ENCODE measurements at places on chromosomes 11 and 22.
A peak's percentile ranks its signal among the peaks of the same experiment; 100 is the strongest.

DNA sequence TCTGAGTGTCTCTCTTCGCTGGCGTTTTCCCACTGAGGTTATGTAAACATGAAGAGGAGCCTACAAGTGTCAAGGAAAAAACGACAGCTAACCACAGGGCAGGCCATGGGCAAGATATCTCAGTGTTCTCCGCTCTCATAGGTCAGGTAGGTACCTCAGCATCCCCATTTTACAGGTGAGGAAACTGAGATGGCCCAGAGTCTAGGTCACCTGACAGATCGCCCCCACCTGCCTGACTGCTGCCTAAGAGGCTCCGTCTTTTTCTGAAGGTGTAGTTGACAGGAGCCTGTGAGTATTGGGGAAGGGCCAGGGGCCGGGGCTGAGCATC is 847 bp upstream of the NDUFA6 start:
- DNase-seq: no peak

DNA sequence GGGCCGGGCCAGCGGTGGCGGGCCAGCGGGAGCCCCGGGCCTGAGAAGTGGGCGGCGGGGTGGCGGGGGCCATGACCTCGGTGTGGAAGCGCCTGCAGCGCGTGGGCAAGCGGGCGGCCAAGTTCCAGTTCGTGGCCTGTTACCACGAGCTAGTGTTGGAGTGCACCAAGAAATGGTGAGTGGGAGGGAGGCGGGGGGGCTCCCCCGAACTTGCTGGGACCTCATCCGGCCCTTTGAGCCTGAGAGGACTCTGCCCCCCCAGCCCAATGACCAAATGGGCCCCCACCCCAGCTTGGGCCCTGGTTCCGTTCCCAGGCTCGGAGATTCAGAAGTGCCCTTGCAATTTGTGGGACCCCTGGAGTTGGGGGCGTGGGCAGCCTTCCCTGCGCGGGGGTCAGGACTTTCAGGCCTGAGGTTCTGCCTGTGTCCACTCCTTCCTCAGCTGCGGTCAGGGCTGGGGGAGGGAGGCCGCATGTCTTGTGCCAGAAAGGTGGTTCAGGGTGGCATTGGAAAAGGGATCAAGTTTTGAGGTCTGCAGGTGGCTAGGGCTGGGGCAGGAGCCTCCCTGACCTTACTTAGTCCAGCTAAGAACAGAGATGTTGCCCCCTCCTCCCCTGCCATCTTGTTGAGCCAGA is 496 bp downstream of the EHBP1L1 start:
- no peak for DNase-seq

DNA sequence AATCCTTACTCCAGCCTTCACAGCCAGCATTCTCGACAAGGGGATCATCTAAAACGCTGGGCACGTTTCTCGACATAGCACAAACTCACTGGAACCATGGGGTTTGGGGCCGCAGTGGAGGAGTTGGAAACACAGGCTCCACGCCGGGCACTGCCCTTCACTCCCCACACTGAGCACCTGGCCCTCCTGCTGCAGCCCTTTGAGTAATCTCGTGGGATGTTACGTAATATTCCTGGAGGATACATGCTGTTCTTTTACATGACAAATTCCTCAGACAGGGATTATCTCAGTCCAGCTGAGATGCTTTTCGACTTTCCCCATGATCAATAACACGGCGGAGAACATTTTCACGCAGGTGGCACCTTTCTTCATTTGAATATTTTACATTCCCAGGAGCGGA is 408.0 kb downstream of the SHANK2 start:
- no peak for DNase-seq

DNA sequence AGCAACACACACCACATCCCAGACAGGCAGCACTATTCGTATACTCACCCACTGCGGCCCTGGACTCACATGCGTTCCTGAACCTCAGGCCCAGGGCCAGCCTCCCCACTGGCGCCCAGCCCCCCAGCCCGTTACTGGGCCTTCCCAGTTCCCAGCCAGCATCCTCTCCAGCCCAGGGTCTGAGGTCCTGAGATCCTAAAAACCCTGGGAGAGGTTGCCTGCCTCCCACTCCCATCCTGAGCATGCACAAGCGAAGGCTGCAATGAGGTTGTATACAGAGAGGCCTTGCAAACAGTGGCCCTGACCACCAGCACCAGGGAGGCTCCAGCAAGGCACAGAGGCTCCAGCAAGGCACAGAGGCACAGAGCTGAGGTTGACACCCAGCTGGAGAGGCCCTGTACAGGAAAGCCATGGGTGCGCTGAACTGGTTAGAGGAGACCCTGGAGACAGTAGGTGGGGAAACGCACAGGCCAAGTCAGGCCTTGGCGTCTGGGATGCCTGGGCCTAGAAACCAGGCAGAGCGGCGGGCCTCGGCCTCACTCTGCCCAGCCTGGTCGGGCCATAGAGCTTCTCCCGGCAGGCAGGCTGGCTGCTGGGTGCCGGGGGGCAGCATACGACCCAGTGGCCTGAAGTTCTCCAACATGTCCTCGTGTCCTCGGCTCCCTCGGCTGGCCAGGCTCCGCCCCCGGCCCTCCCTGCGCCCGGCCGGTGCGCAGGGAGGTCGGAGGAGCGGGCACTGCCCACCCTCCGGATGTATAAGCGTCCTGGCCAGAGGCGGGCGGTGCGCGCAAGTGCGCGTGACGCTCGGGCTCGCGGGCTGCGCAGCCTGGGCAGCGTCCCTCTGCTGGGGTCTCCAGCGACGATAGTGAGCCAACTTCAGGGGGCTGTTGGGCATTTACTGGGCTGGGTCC is 2.3 kb upstream of the TBX1 start:
- DNase-seq: no peak

DNA sequence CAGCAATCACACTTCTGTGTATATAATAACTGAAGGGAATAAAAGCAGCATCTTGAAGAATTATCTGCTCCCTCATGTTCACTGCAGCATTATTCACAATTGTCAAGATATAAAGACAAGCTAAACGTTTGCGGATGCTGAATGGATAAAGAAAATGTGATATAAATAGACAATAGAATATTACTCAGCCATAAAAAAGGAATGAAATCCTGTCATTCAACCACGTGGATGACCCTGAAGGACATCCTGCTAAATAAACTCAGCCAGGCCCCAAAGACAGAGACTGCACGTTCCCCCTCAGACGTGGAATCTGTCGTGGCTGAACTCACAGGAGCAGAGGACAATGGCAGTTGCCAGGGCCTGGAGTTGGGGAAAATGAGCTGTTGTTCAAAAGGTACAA is 9.6 kb downstream of the ZNF195 start:
- DNase-seq: no peak

DNA sequence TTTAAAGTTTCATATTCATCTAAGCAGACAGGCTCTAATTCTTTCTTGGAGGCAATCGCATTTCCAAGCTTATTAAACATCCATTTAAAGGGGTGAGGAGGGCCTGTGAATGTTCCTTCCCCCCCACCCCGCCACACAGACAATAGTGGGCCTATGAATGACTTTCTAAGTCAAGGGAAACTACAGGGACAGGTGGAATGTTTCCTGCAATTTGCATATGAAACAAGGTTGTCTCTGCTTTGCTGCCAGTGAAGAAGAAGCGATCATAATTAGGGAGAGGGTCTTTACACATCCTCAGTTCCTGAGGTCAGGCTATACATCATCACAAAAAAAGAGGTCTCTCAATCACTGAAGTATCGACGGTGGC is 127.9 kb upstream of the OPCML start:
- no peak for DNase-seq

DNA sequence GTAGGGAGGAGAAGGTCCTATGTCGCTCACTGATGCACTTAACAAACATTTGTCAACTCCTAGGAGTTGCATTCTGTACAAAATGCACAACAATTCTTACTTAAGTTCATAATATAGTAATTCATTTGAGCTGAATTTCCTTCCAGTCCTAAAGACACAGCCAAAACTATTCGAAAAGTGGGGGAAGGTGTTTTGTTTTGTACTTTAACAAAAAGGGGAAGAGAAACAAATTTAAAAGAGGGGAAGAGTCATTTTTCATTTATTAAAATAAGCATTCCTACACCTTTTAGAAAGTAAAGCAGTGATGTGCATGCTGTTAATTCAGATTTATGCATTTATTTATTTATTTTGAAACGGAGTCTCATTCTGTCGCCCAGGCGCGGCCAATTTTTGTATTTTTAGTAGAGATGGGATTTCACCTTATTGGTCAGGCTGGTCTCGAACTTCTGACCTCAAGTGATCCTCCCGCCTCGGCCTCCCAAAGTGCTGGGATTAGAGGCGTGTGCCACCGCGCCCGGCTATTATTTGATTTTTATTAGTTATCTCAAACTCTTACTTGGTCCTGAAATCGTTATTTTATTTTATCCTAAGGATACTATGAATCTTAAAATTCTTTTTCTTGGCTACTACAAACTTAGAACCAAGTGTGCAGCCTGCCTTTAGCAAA is 1.1 kb upstream of the FANCF start:
- DNase-seq: no peak

GRCh38 chr11:2574043-2574552 is 125.7 kb downstream of the KCNQ1OT1 start:
- DNase-seq: no peak

DNA sequence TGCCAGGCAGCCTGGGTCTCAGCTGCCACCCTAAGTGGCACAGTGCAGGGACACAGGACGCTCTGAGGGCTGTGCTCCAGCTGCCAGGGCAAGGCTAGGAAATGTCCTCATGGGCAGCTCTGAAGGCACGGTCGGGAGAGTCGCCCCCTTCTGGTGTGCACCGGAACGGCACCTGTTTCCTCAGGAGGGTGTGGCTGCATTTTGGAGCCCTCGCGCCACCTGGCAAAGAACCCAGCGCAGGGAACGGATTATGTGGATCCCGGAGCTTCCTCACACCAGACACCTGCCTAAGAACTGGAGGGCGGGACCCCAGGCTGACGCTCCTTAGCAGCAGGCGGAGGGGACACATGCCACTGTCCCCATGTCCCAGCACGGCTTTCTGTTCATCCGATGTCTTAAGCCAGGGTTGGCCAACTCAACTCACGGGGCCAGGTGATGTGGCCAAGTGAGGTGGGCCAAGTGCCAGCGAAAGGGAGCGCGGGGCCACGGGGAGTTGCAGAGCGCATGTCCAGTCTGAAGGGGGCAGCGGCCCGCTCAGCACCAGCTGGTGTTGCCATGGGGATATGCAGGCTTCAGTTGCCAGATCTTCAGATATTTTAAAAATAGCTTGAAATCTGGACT is 5.1 kb upstream of the SLC22A8 start:
- DNase-seq: no peak

DNA sequence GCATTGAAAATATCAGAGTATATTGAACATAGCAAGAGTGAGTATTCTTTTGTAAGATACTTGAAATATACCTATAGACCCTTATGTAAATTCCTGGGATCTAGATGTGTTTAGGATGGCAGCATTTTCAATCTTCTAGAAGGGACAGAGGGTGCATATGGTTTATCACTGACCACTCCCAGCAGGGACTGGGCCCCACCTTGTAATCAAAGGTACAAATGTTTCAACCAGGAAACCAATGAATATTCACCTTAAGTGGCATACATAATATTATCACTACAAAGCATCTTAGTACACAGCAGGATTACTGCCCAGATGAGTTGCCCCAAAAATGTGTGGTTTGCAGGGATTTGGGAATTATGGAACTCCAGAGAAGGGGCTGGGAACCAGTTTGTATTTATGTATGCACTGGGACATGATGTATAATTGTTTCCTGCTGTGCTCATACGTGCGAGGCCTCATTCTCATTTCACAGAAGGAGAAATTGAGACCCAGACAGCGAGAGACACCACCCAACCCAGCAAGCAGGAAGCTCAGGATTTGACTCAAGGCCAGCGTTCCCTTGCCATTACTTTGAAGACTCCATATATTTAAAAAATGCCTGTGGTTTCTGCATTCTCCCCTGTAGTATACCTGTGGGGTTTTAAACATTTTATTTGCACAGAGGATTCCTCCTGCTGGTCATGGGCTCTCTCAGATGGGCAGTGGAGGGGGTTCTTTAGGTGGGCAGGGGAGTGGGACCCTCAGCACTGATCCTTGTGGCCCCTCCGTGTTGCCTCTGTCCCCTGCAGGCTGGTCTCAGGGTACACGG is 5.2 kb downstream of the APOL4 start:
- no peak for DNase-seq

DNA sequence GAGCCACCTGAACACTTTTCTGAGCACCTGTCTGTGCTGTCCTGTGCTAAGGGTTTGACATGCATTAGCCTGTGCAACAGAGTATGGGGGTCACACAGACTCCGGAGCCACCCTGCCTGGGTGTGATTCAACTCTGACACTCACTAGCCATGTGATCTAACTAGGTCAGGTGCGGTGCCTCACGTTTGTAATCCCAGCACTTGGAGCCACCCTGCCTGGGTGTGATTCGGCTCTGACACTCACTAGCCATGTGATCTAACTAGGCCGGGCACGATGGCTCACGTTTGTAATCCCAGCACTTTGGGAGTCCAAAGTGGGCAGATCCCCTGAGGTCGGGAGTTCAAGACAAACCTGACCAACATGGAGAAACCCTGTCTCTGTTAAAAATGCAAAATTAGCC is 11.4 kb downstream of the UBE2L6 start:
- no peak for DNase-seq

- no peak for DNase-seq
Observed at GRCh38 chr11:79119491-79120284, 321.1 kb downstream of the TENM4 start.

DNA sequence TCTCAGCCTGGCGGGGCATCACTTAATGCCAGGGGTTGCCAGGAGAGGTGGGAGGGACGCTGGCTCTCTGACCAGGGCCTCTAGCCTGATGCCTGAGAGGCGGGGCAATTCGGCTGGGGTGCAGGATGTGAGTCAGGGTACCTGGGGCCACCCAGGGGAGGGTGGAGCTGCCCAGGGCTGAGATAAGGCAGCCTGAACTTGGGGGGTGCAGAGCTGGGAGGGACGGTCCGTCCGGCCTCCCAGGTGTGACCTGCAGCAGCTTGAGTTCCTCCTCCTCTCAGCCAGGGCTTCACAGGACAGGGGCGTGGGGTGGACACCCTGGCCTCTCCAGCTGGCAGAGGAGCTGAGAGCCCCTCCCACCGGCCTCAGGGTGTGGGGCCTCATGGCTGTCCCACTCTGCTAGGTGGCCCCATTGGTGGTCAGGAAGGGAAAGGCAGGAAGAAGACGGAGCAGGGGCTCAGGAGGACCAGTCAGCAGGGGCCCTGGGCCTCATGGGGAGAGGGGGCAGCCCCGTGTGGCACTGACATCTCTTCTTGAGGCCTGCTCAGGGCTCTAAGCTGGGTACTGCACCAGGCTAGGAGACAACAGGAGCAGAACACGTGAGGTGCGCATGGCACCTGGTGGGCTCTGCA is 942 bp upstream of the RPS6KA4 start:
- peak; percentile 62 for DNase-seq

DNA sequence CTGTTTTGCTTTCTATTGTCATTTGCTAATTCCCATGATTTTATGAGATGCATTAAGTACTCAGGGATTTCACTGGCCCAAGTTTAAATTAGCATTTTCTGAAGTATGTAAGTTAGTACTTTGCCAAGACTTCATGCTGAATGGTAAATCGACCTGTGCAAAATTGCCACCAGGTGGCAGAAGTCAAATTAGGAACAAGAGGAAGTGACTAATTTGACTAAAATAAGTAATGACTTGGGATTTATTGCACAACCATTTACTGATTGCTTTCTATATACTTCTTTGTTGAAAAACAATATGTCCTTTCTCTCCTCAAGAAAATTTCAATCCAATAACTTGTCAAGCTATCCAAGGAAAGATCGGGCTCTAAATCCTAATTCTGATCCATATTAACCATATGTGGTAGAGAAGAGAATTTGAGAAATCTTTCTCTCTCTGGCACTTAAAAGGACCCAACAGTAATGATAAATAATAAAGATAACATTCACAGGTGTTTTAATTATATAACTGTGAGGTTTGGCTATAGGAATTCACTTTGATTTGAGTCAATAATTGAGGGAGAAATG is 253.7 kb upstream of the CHORDC1 start:
- no peak for DNase-seq

- no peak for DNase-seq
Observed at GRCh38 chr11:134097166-134097565, 28.3 kb downstream of the JAM3 start.

Data from T-helper 2 cell treated with Interferon-gamma antibody and Interleukin-4, amounts not matched to agents 5 μg/mL and 100 μg/mL, for 36 hours (primary cell).